Activated naive CD4-positive, alpha-beta T cell treated with anti-CD3 and anti-CD28 coated beads, Interleukin-2, amount 50 U/mL, for 72 hours (primary cell): ENCODE measurements at places on chromosomes 12 and 14. TPM values are rescaled to one million over a fixed set of nuclear protein-coding genes. Genes with fewer than 3 reads are reported as not detected.

DNA sequence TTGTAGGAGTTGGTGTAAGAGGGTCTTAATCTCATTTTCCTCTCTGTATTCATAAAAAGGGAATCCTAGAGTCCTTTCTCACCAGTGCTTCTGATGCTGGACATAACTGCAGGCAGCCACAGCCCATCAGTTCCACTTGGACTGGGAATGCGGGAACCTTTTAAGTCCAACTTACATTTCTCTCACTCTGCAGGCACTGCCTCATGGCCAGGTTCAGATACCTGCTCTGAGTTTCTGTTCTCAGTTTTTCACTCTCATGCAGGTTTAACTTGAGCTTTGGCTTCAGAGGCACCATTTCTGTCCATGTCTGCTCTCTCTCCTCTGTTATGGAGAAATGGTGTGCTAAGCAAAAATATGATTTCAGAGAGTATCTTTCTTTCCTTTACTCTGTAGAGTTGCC lies 4.2 kb downstream of the ACVR1B start:
- no peak for DNase-seq

TSPAN8 gene
- total RNA-seq, result not detected

DNA sequence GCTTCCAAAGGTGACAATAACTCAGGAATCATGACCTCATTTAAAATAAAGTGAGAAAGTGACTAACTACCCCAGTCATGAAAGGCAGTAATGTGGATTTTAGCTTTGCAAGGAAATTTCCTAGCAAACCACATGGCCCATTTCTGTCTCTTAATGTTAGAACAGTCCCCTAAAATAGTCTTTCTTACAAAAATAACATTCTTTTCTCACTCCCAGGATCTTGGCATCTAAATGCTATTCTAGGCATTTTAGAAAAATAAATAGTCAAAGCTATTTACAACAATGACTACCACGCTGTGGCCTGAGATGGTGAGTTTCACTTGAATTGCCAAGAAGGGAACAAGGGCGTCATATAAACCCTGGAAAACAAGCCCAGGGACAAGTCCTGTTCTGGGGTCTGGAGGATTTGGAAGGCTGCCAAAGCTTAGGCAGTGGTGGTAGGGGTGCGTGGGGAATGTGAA lies 101.2 kb upstream of the CCDC175 start:
- DNase-seq, result no peak

- no peak for DNase-seq
Observed at GRCh38 chr12:42420395-42420794, 94.4 kb downstream of the PPHLN1 start.

DNA sequence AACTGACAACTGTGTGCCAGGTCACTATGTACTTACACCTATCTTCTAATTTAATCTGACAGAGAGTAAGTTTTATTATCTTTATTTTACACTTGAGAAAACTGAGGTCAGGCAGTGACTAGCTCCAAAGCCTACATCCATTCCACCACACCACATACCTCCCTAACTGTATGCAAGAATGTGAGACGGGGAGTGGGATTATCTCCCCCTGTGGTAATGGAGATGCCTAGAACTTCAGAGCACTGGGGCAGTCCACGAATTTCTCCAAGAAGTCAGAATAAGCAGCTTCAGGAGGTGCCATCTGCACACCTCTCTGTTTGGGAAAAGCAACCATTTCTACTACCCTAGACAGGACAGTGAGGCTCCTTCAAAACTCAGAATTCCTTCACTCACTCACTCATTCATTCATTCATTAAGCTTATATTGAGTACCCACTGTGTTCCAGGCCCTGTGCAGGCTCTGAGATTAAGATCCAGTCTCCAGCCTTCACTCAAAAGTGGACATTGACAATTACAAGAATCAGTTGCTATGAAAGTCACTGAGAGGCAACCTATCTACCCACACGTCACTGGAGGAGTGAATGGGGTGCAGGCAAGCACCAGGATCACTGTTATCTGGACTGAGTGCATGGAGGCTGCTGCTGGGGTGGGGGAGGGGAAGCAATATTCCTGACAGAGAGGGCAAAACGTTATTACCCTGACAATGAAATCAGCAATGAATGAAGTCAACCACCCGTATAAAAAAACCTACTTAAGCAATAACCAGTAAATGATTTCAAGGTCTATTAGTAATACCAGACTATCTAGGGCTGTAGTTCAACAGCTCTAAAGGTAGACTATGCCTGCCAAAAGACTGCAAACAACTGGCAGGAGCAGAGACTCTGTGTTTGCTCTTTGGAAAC lies 18.0 kb downstream of the SLC7A7 start:
- DNase-seq, result no peak

DNA sequence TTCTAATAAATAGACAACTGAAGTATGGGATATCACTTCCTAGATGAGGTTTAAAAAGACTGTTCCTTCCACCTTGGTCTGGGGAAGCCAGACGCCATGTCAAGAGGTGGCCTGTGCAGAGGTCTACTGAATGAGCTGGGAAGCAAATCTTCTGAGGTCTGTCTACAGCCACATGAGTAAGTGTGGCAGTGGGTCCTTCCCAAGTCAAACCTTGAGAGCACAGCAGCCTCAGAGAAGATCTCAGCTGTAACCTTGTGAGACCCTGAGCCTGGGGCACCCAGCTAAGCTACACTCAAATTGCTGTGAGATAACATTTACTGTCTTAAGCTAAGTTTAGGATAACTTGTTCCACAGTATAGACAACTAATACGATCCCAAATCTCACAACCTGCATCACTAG lies 20.2 kb downstream of the NDUFA12 start:
- DNase-seq, result no peak

LRRC43 gene
- 0.47 TPM for total RNA-seq

MGST1 gene
- total RNA-seq, result not detected

DNA sequence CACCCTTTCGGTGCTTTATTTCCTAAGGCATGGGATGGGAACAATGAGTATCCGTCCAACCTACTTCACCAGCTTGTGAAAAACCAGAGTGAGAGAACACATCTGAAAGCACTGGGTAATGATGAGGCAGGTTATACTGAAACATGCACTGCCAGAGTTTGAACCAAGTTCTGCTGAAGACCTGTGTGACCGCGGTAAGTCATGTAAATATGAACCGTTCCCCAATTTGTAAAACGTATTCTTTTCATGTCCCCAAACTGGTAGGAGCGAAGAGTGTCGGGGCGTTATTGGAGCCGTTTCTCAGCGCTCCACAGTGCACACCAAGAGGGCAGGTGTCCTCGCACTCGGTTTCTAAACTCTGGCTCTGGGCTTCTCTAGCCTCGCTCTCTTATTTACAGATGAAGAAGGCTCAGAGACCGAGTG lies 788 bp upstream of the NGDN start:
- no peak for DNase-seq

- no peak for DNase-seq
Observed at GRCh38 chr12:56086096-56086495, 6.1 kb downstream of the ERBB3 start.

OVCH1 gene
- not detected for total RNA-seq

NEUROD4 gene
- not detected for total RNA-seq

CNOT2 gene
- 81.6 TPM for total RNA-seq

CALM1 gene
- 402 TPM for total RNA-seq
